ENCODE measurements at places on chromosomes 3 and 15.

DNA sequence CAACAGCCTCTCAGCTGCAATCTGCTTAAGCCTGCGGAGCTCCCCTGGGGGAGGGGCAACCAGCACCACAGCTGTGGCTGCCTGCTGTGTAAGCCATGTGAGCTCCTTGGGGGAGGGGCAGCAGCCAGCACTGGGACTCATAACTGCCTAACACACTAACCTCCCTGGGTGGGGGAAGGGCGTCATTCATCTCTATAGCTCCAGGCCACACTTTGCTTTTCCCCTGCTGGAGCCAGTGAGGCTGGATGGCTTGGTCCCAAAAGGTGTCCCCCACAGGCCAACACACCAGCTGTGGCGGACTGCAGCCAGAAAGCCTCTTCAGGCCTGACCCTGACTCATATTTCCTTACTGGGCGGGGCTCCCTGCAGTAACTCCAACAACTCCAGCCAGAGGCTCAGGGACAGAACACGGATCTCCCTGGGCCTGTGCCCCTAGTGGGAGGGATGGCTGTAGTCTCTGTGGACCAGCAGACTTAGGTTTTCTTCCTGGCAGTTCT lies 129.8 kb downstream of the PPM1L start:
- DNase-seq = no peak

DNA sequence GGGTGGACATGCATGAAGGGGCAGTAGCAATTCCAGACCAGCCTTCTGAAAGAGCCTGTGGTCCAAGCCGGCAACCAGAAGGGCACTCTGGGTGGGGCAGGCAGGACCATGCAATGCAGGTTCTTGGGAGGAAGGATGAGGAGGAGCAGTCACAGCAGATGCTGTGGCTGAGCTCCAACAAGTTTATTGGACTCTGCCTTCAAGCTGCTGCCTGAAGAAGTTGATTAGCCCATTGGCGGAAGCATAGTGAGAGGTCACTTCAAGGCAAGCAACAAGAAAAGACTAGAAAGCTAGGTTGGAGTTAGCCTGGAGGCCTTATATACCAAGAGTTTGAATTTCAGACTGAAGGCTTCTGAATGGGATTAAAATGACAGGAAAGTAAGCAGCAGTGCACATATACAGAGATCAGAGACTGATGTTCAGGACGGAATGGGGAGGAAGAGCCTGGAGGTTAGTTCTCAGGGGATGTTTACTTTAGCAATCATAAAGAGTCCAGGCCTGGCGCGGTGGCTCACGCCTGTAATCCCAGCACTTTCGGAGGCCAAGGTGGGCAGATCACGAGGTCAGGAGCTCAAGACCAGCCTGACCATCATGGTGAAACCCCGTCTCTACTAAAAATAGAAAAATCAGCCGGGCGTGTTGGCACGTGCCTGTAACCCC lies 39.9 kb downstream of the SFMBT1 start:
- DNase-seq = no peak

DNA sequence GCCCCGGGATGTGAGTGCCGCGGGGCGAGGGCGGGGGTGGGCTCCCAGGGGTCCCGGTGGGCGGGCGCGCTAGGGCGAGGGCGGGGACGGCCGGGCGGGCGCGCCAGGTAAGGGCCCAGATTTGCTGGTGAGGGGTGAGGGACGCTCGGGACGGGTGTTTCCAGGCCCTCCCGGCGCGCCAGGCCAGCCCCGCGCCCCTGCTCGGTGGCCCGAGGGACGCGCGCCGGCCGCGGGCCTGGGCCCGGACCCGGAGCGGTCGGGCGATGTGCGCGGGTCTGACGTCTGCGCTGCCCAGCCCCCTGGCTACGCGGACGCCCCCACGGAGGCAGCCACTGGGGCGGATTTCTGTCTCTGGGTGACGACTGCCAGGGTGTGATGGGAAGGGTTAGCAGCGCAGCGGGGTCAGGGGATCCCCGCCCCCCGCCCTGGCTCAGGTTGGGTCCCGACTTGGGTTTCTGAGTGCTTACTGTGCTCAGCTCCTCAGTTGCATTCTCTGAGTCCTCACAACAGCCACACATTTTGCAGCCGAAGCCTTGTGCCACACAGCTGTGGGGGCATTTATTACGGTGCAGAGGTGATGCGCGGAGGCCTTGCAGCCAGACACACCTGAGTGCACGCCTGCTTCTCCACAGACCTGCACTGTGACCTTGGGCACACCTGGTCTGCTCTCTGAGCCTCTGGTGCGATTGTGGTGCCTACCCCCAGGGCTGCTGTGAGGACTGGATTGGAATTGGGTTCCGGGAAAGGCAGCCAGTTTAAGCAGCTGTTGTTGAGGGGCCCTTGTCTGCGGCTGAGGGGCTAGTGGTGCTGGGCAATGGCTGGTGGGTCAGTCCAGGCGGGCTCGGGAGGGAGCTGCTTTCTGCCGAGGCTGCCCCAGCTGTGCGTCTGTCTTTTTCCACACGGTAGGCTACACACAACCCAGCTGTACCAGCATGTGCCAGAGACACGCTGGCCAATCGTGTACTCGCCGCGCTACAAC lies 523 bp downstream of the HDAC11 start:
- no peak for DNase-seq

GRCh38 chr3:178597371-178597770 lies 61.1 kb downstream of the KCNMB2 start:
- no peak for DNase-seq

DNA sequence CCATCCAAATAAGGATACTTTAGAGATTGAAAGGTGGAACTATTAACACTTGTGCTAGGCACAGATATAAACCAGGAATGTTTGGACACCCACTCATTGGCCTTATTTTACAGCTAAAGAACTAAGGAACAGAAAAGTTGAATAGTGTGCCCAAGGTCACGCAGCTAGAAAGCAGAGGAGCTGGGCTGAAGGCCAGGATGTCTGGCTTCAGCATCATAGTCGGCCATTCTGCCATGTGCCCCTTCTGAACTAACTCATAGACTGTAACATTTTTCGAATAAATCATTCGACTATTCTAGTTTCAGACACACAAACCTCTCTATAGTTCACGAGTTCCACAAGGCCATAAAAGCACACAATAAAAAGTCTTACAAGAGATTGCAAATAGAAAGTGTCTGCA lies 71.1 kb downstream of the SUMF1 start:
- DNase-seq = no peak

DNA sequence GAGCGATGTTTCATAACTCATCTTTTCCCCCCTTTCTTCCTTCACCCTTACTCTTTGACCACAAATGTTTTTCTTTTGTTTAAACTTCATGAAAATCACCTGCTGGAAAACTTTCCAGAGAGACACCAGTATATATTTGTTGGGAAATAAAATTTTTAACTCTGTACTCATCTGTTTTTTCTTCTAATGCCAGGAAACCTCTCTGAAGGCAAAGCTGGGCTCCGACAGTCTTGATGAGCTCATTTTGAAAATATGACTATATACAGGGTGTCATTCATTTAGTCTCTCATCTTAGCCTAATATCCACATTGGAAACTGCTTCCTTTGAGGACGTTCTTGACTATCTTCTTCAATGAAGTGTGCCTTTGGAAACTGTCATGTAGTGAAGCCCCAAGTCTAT lies 339.6 kb upstream of the ROBO2 start:
- DNase-seq = no peak

- DNase-seq = no peak
Measured at GRCh38 chr3:194326192-194326967, 24.7 kb downstream of the CPN2 start.

DNA sequence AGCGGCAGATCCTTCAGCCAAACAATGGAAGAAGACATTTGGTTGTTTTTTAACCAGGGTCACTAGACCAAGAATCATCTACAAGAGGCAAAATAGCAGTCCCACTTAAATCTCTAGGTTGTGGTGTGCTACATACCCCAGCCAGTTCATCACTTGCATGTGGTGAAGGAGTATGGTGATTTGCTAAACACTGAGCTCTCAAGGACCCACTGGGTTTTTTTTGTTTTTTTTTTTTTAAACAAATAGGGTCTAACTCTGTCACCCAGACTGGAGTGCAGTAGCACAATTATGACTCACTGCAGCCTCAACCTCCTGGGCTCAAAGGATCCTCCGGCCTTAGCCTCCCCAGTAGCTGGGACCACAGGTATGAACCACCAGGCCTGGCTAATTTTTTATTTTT lies 508.0 kb downstream of the FOXP1 start:
- no peak for DNase-seq

- DNase-seq = no peak
Measured at GRCh38 chr3:51966016-51966415, 1.2 kb downstream of the PCBP4 start.

- DNase-seq = no peak
Measured at GRCh38 chr3:120488296-120488695, 37.5 kb upstream of the FSTL1 start.

GRCh38 chr15:41577863-41578735 lies 19.1 kb downstream of the TYRO3 start:
- no peak for DNase-seq

DNA sequence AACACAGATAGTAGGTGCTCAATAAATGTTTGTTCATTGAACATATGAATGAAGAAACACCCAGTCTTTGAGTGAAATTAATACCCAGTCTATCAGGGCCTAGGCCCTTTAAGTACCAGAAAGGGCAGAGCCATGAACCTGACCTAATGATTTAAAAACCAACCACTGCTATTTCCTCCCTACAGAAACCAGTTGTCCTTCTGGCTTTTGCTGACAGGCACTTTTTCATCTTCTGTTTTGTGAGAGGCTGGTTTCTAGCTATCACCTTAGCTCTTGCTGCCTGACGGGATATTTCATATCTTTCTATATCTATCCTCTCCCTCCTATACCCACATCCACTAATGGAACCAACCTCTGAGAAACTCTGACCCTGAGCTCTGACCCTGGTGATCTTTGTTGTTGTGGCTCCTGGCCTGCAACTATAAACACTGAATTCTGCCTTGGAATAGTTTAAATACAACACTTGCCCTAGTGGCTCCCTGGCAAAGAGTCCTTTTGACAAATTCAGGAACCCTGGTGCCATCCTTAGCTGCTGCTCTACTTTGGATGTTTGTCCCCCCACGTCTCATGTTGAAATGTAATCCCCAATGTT lies 4.1 kb upstream of the AHSG start:
- no peak for DNase-seq

- no peak for DNase-seq
Measured at GRCh38 chr3:69422751-69423150, 36.9 kb upstream of the FRMD4B start.

- DNase-seq = no peak
Measured at GRCh38 chr15:78988361-78988911, 43.6 kb upstream of the CTSH start.

- no peak for DNase-seq
Measured at GRCh38 chr3:56960234-56960917, 100.1 kb upstream of the SPATA12 start.

DNA sequence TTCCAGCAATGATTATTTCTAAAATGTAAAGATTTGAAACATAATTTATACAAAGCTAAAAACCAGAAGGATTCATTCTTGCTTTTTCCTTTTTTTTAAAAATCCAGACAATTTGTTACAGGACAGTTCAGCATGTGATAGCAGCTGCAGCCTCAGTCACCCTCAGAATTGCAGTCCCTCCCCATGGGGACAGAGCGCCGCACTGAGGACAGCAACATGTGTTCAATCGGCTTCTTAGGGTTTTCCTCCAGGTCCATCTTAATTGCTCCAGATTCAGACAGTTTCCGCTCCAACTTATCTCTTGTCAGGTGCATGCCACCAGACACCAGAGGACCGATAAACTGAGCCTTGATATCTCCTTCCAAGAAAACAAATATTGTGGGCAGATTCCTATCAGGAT lies 134.9 kb upstream of the TBC1D5 start:
- DNase-seq = no peak

DNA sequence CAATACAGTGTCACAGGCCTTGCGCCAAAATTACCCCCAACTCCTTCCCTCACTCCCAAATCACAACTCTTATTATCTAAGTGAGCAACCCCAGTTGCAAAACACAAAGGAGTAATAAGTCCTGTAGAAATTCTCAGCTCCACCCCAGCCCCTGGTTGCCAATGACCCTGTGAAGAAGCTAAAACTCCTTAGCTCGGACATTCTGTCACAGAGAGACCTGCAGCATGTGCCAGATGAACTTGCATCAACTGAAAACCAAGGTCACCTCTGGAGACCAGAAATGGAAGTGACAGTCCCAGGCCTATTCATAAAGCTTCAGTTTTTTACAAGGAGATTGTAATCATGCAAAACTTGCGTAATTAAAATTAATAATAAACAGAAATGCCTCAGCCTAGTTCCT lies 55.2 kb downstream of the RBPMS2 start:
- DNase-seq = no peak

DNA sequence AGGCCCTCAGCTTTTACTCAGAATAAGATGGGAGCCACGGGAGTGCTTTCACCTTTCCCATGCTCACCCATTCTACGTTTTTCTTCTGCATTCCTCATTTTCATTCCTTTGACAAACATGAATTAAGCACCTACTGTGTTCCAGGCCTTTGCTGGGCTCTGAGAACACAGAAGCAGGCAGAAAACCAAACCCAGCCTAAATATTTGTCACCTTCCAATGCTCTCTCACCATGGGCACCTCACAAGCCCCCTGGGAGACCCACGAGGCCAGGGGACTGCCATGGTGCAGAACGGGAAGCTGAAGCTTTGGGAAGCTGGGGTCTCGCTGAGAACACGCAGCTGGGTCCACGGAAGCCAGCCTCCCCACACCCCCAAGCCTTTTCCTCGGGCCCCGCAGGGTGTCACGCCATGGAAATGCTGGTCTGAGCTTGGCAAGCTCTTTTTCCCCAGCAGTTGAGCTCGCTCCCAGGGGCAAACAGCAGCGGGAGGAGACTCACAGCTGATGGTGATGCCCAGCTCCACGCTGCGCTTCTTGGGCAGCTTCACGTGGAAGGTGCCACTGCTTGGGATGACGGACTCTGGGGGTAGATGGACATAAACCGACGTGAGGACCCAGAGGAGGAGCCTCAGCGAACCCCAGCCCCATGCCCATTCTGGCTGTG lies 27.7 kb downstream of the GRIP2 start:
- no peak for DNase-seq

GRCh38 chr15:68797191-68797590 lies 23.5 kb downstream of the ANP32A start:
- DNase-seq = no peak

- DNase-seq = no peak
Measured at GRCh38 chr15:88651971-88652370, 13.2 kb downstream of the ISG20 start.

DNA sequence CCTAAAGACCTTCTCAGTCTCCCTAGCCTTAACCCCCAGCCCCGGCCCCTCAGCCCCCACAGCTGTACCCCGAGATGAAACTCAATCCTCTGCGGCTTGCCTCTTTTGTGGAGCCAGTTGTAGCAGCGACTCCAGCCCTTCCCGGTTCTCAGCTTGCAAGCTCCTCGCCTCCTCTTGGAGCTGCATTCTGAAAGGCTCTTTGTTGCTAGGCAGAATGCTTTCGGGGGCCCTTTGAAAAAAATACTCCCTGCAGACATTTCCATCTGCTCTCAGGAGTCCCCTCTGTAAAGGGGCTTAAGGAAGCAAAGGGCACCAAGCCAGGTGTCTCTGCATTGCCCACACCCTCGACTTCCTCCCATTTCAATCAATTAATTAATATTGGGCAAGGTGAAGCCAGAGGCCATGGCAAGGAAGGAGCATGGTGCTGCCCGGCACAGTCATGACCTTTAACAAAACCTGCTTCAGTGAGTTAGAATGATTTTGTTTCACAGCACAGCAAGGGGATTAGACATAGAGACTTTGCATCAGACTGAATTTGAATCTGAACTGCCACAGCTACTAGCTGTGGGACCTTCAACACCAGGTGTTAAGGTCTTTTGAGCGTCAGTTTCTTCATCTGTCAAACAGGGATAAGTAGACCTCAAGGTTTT lies 65.5 kb downstream of the SRGAP3 start:
- DNase-seq = no peak

GRCh38 chr15:34206011-34206410 lies 3.9 kb downstream of the KATNBL1 start:
- no peak for DNase-seq

GRCh38 chr3:4355401-4356219 lies 52.4 kb downstream of the SETMAR start:
- no peak for DNase-seq
